ENCODE measurements at places on chromosomes 3 and 15.
A peak's percentile ranks its signal among the peaks of the same experiment; 100 is the strongest.

DNA sequence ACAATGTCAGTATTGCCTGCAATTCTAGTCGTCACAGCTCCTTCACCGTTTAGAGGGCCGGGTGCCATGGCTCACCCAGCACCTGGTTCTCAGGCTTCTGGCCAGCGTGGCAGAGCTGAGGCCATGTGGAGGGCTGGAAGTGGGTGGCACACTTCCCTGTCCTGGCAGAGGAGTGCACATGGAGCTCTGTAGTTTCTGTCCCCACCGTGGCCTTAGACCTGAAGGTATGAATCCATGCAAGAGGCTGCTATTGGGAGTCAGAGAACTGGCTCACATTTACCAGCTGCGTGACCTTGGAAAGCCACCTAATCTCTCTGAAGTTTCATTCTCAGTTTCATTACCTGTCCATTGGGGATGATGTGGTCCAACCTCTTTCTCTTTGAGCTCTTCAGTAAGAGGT lies 22.2 kb downstream of the EPHB1 start:
- no peak for DNase-seq

GRCh38 chr15:55879181-55879580 lies 114.2 kb downstream of the NEDD4 start:
- DNase-seq = no peak

GRCh38 chr15:81113204-81113657 lies 20.8 kb upstream of the CFAP161 start:
- DNase-seq = no peak

DNA sequence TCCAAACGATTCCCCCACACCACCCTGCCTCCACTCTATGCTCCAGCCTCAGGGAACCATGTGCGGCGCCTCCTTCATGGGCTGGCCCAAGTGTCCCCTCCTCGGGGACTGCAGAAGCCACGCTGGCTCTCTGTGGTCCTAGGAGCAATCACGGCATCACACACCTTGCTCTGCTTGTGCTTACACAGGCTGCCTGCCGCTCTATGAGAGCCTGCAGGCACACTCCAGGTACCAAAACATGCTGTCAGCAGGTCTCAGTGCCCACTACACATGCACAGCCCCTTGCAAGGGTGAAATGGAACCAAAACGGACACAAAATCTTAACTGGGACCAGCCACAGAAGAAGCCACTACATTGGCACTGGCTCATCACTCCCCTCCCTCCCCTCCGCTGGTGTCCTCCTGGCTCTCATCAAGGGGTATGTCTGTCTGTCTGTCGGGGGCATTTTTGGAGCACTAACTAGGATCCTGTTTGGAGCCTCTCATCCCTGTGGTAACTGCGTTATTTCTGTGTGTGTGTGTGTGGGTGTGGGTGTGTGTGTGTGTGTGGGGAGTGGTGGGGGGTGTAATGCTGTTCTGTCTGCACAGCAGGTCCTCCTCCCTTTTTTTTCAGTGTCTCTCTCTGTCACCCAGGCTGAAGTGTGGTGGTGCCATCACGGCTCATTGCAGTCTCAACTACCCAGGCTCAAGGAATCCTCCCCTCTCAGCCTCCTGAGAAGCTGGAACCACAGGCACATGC lies 60.6 kb downstream of the DHX30 start:
- DNase-seq = no peak

- DNase-seq = peak; percentile 79
Observed at GRCh38 chr3:46898321-46899150, 21.0 kb downstream of the PTH1R start.

- DNase-seq = no peak
Observed at GRCh38 chr3:195366200-195366925, 76.5 kb downstream of the ACAP2 start.

- no peak for DNase-seq
Observed at GRCh38 chr3:14343338-14344112, 58.9 kb upstream of the SLC6A6 start.

DNA sequence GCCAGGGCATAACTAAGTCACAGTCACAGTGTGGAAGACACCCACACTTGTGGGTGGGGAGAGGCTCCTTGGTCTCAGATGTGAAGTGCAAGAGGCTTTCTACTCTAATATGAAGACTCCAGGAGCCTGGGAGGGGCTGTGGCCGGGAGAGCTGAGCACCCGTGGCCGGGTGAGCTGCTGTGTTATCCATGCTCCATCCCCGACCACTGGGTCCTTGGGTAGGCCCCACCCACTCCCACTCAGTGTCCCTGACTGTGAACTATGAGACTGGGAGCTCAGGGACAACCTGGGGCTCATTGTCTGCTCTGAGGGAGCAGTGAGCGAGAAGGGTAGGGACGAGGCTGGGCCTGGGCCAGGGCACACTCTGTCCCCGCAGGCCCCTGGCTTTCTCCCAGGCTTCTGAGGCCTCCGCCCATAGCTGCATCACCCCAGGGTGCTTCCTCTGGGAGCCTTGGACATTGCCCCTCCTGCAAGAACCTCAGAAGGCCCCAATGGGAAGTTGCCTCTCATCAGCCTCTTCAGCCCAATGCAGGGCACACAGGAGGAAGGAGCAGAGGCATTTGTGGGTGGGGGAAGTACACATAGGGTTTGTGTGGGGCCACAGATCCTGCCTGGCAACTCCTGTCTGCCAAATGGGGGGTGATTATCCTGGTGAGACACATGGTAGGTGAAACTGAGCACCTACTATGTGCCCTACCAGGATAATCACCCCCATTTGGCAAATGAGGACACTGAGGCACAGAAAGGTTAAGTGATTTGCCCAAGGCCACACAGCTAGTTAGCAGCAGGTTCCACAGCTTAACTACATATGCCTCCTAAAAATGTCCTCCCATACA lies 2.4 kb downstream of the ANPEP start:
- DNase-seq = no peak
